ENCODE measurements at places on chromosomes 13 and 19. TPM values are rescaled to one million over a fixed set of nuclear protein-coding genes. Genes with fewer than 3 reads are reported as not detected.

DNA sequence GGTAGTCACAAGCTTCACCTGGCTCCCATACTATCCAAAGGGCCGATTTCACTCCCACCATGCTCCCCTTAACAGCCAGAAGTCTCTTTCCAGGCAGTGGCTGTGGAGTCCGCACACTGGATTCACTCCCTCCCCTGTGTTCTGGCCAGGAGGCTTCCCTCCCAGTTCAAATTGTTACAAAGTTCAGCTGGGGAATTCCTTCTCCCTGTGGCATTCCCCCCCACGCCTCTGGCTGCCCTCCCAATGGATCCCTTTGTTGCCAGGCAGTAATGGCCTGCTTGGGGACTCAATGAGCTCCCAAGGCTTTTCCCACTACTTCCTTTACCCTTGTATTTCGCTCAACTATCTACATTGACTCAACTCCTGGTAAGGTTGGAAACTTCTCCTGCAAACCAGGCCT is 1921.4 kb upstream of the PCDH20 start:
- peak overlapping the region; percentile 12 for H3K27ac ChIP-seq
- H3K4me1 ChIP-seq: no peaks in the 10 kb centered on the region
- no peaks in the 10 kb centered on the region for H3K27me3 ChIP-seq
- H3K4me3 ChIP-seq: no peak overlapping the region
- no peak for DNase-seq

DNA sequence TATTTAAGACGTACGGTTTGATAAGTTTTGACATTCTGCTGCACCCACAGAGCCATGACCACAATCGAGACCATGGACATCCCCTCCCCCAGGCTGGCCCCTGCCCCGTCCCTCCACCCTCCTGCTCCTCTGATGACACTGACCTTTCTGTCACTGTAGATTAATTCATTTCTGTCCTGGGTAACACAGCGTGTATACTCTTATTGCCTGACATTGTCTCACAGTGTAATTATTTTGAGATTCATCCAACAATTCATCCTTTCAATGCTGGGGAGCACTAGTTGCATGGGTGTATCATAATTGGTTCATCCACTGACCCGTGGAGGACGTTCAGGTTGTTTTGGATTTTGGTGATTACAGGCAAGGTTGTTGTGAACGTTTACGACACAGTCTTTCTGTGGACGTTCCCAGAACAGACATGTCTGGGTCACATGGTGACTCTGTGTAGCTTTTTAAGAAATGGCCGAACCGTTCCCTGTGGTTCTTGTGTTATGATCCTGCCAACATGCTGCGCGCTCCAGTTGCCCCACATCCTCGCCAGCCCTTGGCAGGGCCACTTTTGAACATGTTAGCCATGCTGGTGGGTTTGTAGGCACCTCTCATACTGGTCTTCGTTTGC is 41.9 kb downstream of the C13orf46 start:
- H3K27ac ChIP-seq: no peak overlapping the region
- no peak for DNase-seq
- no peak overlapping the region for H3K4me3 ChIP-seq
- no peaks in the 10 kb centered on the region for H3K36me3 ChIP-seq

DNA sequence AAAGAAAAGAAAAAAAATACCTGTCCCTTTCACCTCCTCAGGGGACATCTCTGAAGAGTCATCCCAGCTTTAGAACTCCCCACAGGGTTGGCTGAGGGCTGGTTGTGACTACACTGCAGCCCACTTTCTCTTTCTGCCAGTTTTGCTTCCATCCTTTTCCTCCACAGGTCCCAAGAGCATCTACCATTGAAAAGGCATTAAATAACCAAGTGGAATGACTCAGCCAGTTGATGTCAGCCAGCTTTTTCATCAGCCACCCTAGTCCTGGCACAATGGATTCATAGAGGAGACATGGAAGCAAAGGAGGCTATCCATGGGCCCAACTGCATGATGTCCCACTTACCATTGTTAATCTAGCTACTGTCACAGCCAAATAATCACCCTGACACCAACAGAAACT is 9.2 kb upstream of the RCBTB1 start:
- no peaks in the 10 kb centered on the region for H3K36me3 ChIP-seq
- no peaks in the 10 kb centered on the region for H3K4me1 ChIP-seq
- no peaks in the 10 kb centered on the region for H3K27me3 ChIP-seq

DNA sequence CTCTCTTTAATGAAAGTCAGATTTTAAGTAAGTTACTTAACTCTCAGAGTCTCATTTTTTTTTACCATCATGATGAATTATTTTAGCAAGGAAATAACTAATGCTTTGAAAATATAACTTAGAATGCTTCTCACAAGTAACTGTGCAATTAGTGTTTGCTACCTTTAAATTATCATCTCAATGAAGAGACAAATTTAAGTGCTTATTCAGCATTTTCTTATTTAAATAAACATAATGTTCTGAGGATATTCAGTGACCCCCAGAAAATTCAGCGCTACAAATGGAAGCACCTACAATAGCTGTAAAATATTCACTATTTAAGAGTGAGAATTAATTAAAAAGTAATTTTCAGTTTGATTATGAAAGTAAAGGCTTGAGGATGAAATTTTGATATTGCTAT is 527.2 kb downstream of the SLITRK1 start:
- no peak for DNase-seq
- no peak overlapping the region for H3K27ac ChIP-seq
- no peak overlapping the region for H3K4me3 ChIP-seq
- no peaks in the 10 kb centered on the region for H3K36me3 ChIP-seq
- H3K27me3 ChIP-seq: no peaks in the 10 kb centered on the region

DNA sequence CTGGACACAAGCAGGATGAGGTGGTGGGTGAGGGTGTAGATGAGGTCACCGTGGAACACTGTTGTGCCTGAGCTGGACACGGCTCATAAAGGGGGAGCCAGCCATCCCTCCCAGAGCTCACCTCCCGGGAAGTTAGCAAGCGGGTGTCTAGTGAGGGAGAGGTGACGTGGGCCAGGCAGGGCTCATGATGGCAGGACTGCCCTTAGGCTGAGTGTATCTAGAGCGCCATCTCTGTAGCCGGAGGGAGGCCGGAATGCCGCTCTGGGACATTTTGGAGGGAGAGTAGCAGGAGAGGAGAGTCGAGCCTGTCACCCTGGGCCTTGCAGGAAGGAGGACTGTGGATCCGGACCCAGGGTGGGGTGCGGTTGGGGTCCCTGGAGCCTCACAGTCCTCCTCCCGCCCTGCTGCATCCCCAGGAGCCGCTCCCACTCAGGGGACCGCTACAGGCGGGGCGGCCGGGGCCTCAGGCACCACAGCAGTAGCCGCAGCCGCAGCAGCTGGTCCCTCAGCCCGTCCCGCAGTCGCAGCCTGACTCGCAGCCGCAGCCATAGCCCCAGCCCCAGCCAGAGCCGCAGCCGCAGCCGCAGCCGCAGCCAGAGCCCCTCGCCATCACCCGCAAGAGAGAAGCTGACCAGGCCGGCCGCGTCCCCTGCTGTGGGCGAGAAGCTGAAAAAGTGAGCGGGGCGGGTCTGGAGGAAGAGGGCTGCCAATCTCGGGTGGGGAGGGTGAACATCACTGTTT is 9.2 kb downstream of the ZNF296 start:
- no peak overlapping the region for H3K27ac ChIP-seq
- H3K36me3 ChIP-seq: peaks cover 3% of the 10 kb centered on the region
- no peaks in the 10 kb centered on the region for H3K4me1 ChIP-seq
- DNase-seq: no peak

DNA sequence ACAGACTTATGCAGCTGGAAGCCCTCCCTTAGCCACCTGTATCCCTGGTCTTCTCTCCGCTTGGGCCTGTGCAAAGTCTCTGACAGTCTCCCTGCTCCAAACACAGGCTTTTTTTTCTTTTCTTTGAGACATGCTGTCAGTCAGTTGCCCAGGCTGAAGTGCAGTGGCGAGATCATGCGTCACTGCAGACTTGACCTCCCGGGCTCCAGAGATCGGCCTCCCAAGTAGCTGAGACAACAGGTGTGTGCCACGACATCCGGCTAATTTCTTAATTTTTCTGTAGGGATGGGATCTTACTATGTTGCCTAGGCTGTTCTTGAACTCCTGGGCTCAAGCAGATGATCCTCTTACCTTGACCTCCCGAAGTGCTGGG is 1.6 kb downstream of the MZF1 start:
- H3K4me3 ChIP-seq: peak overlapping the region; percentile 99
- H3K36me3 ChIP-seq: no peaks in the 10 kb centered on the region
- H3K4me1 ChIP-seq: peaks cover 37% of the 10 kb centered on the region
- H3K27me3 ChIP-seq: peaks cover 6% of the 10 kb centered on the region
- no peak for DNase-seq
- H3K27ac ChIP-seq: no peak overlapping the region

DNA sequence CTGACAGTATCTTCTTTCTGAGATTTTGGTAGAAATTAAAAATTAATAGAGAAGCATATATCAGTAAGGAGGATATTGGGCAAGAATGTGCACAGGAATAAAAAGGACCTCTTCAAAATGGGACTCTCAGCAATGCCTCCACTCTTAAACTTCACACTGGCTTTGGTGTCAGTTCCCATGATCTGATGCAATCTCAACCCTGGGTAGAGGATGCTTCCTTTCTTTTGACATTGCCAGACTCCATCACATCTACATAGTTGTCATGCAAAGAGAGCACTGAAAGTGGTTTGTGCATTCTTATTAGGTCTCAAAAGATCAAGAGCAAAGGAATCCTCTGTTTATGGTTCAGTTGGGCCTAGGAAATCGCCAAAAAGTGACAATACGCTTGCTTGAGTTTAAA is 26.3 kb downstream of the STARD13 start:
- H3K36me3 ChIP-seq: peaks cover 2% of the 10 kb centered on the region
- no peaks in the 10 kb centered on the region for H3K27me3 ChIP-seq
- H3K4me3 ChIP-seq: no peak overlapping the region
- DNase-seq: no peak

DNA sequence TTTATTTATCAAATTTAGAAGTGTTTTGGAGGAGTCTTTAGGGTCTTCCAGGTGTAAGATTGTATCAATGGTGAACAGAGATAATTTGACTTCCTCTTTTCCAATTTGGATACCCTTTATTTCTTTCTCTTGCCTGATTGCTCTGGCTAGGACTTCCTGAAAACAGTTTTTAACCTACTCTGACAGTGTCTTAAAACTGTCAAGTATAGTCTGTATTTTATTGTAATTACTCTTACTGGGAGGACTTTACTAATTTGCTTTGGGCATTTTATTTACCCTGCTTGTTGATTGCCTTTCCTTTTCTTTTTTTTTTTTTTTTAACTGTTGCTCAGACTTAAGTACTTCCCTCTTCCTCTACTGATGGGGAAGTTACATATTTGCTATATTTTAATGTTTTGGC is 81.3 kb downstream of the URI1 start:
- no peak overlapping the region for H3K27ac ChIP-seq
- H3K4me1 ChIP-seq: peaks cover 4% of the 10 kb centered on the region
- DNase-seq: no peak

DNA sequence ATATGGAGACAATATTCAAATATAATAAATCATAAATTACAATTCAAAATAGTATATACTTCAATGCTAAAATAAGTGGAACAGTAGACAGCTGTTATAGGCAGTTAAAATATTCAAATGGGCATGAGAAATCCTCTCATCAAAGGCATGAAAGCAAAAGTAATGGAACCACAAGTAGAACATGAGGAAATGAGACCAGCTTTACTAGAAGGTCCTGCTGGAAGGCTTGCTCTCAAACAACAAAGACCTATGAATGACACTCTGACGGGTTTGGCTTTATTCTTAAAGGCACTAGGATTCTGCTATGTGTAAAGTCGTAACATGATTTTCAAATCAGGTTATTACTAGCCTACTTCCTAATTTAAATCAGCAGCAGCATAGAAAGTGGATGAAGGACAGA is 148.1 kb downstream of the VWA8 start:
- no peaks in the 10 kb centered on the region for H3K27me3 ChIP-seq
- H3K4me3 ChIP-seq: no peak overlapping the region
- no peak overlapping the region for H3K27ac ChIP-seq
- peaks cover 39% of the 10 kb centered on the region for H3K36me3 ChIP-seq
- peaks cover 12% of the 10 kb centered on the region for H3K4me1 ChIP-seq

DNA sequence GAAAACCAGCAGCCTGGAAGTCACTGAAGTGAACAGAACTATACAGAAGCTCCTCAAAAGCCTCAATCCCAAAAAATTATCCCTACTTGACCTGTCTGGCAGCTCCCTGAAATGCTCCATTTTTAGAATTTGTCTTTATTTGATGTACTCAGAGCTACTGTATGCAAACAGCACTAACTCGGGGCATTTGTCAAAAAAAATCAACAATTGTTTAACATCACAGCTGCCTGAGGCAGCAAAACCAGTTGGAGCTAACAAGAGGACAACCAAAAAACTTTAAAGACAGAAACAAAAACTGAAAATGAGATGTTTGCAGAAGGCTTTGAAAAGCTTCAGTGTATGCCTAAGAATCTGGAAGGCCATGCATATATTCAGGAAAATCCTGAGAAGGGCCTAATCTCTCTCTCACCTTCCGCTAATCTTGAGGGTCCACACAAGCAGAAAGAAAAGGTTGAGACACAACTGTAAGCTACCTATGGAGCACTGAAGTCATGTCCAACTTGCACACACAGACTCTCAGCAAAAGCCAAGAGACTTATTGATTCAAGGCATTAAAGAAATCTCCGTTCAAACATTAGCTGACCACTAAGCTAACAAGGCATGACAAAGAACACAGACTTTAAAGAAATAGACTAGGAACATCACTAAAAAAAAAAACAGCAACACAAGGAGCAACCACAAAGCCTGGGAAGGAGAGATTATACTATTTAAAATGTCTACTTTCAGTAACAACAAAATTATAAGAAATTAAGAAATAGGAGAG is 16.1 kb downstream of the VWA8 start:
- H3K4me1 ChIP-seq: peaks cover 10% of the 10 kb centered on the region
- no peaks in the 10 kb centered on the region for H3K27me3 ChIP-seq
- H3K4me3 ChIP-seq: no peak overlapping the region
- no peak overlapping the region for H3K27ac ChIP-seq
- DNase-seq: no peak

- H3K27me3 ChIP-seq: peaks cover 8% of the 10 kb centered on the region
- H3K36me3 ChIP-seq: no peaks in the 10 kb centered on the region
- no peak for DNase-seq
- H3K4me3 ChIP-seq: no peak overlapping the region
- no peaks in the 10 kb centered on the region for H3K4me1 ChIP-seq
- no peak overlapping the region for H3K27ac ChIP-seq
Measured at GRCh38 chr19:14767466-14767971, 10.8 kb downstream of the ADGRE2 start.

DNA sequence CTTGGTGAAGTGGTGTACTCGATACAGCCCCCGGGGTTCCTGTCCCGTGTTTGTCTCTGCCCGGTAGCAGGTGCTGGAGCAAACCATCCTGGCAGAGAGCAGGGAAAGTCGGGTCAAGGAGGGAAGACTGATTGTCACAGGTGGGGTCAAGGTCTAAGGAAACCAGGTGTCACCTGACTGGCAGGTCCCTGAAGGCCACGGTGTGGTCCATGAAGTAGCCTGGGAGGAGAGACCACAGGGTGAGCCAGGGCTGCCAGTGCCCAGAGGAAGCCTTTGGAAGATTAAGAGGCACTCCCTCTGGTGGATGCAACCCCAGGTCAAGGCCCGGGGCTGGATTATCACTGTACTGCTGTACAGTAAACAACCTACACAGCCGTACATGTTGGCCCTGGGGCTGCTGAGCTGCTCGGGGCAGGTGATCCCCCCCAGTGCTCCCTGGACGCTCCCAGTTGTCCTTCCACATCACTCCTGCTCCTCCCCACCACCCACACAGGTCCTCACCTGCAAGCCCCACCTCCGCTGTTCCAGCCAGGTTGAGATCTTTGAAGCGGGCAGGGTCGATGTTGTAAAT is 6.0 kb upstream of the CCER2 start:
- no peak for DNase-seq
- no peaks in the 10 kb centered on the region for H3K27me3 ChIP-seq
- no peak overlapping the region for H3K4me3 ChIP-seq
- H3K36me3 ChIP-seq: peaks cover 10% of the 10 kb centered on the region
- H3K27ac ChIP-seq: peak overlapping the region; percentile 84
- no peaks in the 10 kb centered on the region for H3K4me1 ChIP-seq

BEST2 gene
- not detected for total RNA-seq

NDFIP2 gene
- total RNA-seq: 21.2 TPM

A1BG gene
- 17.6 TPM for total RNA-seq

ZNF90 gene
- total RNA-seq: 27.3 TPM

Data from neural crest cell (in vitro differentiated cells).